Activated CD4-positive, alpha-beta T cell treated with anti-CD3 and anti-CD28 coated beads, Interleukin-2, amount 50 U/mL, for 1 hour (primary cell): ENCODE measurements at places on chromosomes 5 and 9.

GRCh38 chr5:178695556-178695955 lies 34.9 kb downstream of the ZNF354A start:
- DNase-seq, result no peak

GRCh38 chr9:95507464-95508241 lies 9.1 kb downstream of the PTCH1 start:
- peak; percentile 29 for DNase-seq

- no peak for DNase-seq
Measured at GRCh38 chr5:69308046-69308553, 24.5 kb downstream of the CCDC125 start.

GRCh38 chr5:88676637-88677375 lies 206.2 kb downstream of the MEF2C start:
- DNase-seq, result no peak

DNA sequence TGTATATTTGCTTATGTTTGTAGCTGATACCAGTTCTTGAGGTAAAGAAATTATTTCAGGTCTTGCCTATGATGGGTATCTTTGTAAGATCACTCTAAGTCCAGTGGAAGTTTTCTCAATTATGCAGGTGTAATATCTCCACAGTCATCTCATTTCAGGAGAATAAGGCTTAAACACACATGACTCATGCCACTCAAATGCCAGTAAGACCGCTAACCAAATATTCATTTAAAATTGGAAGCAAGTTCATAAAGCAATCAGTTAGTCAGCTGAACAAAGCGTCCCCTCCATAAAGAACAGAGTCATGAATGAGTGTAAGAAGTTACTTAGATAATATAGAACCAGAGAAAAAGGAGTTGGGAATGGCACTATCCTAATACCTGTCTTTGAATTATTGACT lies 248.7 kb downstream of the LURAP1L start:
- no peak for DNase-seq

DNA sequence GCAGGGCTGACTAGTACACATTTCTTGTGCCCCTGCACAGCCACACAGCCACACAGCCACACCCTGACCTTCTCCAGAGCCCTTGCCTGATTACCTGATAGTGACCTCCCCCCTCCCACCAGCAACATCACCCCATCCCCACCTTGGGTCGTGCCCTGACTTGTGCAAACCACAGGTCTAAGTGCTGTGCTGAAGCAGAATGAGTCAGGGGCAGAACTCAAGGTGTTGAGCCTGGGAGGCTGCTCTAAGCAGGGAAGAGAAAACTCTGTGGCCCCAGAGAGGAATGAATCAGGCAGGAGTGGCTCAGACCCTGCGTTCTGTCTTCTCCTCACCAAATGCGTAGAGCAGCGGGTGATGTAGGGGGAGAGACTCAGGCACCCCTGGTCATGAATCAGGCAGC lies 24.3 kb upstream of the FAT2 start:
- no peak for DNase-seq

DNA sequence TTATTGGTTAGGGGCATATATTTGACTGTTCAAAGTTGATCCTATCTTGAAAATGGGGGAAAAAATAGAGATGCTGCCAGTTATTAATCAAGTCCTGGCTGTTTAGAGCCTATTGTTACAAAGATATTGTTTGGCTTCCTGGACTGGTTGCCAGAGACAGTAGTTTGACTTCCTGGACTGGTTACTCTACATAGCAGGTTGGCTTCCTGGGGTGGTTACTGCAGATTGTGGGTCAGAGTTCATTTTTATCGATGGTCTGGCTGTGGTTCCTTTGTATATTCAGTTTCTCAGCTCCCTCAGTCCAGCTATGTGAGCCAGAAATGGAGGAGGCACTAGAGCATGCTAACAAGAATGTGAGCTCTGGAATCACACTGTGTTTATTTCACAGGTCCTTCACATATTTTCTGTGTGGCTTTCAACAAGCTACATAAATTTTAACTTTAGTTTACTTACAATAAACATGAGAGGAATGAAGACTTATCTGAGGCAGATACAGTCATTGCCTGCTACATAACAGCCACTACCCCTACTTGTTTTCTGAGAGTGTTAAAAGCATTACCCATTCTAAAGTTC lies 137.6 kb downstream of the TRPM3 start:
- no peak for DNase-seq

DNA sequence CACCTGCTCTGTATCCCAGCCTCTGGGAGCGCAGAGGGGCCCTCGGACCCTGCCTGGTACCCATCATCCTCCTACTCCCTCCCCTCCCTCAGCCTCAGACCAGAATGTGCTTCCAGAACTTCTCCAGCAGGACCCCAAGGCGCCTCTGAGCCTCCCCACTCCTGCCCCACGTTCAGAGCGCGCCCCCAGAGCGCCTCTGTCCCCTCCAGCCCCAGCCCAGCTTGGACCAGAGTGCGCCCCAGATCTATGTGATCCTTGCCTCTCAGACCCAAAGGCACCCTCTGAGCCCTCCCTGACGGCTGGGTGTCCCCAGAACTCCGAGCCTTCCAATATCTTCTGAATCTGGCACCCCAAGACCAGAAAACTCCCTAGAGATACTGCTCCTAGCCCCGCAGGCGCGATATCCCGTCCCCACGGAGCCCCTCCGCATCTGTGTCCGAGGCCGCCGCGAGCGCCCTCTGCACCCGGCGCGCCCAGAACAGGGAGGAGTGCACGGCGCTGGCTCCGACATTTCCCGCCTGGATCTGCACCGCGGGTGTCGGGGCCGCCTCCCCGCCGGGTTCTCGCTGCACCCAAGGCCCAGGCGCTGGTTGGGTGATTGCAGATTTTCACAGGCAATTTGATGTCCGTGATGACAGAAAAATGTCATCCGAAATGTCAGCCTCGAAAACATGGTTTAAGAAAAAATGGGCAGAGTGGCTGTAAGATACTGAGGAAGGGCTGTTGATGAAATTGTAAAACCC lies 522 bp downstream of the BHMT start:
- no peak for DNase-seq

GRCh38 chr5:87836696-87837095 lies 424.0 kb upstream of the CCNH start:
- DNase-seq, result no peak

GRCh38 chr5:51997949-51998348 lies 614.7 kb downstream of the ISL1 start:
- no peak for DNase-seq

DNA sequence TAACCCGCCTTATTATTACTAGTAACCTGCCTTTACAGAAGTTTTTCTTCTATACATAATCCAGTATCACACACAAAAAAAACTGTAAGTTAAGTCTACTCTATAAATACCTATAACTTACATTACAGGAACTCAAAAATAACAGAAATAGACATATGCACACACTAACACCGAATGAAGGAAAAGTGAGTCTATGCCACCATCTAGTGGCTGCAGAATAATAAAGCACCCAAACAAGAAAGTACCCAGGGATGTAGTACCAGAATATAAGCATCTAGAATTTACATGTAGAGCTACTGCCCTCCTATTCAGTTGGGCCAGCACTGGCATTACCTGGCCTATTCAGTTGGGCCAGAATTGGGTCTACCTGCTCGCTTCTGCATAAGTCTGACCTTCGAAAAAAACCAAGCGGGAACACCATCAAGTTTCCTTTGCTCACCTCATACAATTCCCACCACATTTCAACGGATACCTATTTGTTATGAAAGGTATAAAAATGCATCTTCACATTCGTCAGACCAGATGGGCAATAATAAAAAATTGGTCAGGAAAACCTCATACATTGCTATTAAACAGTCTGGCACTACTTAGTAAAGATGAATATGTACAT lies 4.0 kb upstream of the NIPSNAP3A start:
- DNase-seq, result peak; percentile 9

DNA sequence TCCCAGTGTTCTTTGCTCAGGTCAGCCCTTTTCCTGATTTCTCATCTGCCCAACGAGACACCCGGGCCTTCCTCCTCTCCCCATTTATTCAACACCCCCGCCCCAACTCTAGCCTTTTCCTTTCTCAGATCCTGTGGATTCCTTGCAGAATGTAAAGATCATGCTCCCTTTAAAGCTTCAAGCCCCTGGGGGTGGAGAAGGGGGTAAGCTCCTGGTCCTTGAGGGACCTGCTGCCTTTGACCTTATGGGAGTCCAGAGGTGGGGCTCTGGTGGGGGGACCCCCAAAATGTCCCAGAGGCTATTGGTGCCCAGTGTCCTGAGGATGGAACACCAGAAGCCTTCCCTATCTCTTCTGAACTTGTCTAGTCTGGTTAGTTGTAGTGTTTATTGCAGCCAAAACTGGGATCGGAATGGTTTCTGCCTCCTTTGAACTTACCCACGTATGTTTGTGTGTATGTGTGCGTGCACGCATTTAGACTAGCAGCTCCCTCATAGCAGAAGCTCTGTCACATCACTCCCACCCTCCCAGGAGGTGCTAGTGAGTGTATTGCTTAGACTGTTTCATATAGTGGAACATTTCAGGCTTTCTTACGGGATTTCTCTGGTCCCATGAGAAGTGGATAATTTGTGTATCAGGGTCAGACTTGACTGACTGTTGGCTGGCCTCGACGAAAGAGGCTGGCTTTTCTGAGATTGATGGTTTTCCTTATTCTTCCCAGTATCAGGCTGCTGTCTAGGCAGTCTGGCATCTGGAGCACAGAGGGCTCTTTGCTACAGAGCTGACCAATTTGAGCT lies 1.1 kb downstream of the GALNT10 start:
- no peak for DNase-seq

DNA sequence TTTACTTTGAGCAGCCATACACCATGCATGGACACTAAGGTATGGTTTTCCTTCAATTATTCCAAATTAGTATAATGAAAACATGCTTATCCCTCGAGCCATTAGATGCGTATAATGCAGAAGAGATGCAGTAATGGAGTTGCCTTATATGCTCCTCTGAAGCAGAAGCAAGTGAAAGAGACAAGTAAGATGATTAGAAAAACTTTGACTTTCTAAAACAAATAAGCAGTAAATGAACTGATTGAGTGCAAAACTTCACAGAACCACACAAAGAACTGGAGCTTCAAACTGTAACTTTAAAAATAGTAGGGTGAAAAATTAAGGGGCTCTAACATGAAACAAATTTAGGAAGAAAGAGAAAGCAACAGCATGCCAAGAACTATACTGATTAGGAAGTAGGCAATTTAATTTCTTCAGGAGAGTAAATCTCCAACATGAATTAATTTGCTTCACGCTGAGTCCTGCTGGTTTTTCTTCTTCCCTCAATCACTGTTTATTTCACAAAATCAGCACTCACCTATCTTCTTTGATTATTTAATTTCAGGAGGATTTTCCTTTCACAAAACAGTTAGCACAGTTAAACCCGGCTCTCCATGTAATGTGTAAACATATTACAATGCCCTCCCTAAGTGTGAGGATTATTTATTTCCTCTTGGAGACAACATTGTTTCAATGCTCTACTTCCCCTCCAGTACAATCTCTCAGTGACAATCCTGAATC lies 90.3 kb upstream of the PAM start:
- DNase-seq, result no peak

GRCh38 chr9:130327070-130327780 lies 61.7 kb downstream of the HMCN2 start:
- DNase-seq, result no peak

DNA sequence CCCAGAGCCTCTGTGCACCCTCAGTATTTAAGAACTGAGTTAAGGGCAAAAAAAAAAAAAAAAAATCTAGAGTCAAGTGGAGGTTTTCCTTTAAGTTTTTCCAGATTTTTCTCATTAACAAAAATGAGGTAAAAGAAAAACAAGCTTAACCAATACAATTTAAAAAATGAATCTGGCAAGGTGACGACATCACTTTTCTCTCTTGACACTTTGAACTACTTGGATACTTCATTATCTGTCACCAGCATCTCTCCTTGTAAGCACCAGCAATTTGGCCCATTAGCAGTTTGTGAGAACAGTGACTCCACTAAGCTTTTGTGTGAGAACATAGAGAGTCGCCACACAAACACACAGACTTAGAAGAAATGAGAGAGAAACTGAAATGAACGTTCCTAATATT lies 345.7 kb upstream of the SLC30A5 start:
- no peak for DNase-seq

GRCh38 chr9:104776797-104777196 lies 12.9 kb downstream of the NIPSNAP3B start:
- DNase-seq, result no peak

- DNase-seq, result no peak
Measured at GRCh38 chr9:112795921-112796320, 45.4 kb downstream of the SNX30 start.

DNA sequence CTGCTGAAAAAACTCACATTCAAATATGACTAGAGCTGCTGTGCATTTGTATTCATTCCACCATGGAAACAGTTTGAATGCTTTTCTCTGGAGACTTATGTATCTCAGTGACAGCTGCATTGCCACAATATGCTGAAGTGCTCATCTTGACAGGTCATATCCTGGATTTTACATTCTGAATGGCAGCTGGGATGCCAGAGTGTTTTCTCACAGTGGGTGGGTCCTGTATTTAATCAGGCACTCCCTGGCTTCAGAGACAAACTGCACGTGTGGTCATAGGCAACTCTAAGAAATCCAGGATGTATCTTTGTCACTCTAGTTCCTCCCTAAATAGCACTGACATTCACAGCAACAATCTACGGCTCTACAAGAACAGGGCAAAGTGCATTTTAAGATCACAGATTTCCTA lies 75.6 kb downstream of the ST8SIA4 start:
- DNase-seq, result no peak

- DNase-seq, result no peak
Measured at GRCh38 chr5:12662545-12663314, 758.5 kb upstream of the CTNND2 start.

DNA sequence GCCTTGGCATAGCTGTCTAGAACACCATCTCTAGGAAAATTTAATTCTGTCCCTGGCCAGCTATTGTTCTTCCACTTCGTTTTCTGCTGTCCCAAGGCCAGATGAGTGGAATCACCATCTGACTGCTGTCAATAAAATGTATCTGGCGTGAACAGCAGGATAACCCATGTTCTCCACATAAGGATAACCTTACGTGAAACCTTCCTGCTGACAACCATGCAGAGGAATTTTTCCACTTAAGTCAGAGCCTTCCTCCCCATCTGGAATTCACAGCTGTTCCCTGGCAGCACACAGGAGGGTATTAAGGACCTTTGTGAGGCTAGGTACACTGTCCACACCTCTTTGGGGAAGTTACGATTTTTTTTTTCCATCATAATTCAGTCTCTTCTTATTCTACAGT lies 28.6 kb downstream of the RNF44 start:
- DNase-seq, result no peak

GRCh38 chr5:175851727-175852126 lies 19.7 kb upstream of the CPLX2 start:
- no peak for DNase-seq

GRCh38 chr9:110640736-110641135 lies 27.9 kb upstream of the MUSK start:
- no peak for DNase-seq
